ENCODE measurements at places on chromosomes 1 and 21. TPM values are rescaled to one million over a fixed set of nuclear protein-coding genes. Genes with fewer than 3 reads are reported as not detected.
A peak's percentile ranks its signal among the peaks of the same experiment; 100 is the strongest.

DNA sequence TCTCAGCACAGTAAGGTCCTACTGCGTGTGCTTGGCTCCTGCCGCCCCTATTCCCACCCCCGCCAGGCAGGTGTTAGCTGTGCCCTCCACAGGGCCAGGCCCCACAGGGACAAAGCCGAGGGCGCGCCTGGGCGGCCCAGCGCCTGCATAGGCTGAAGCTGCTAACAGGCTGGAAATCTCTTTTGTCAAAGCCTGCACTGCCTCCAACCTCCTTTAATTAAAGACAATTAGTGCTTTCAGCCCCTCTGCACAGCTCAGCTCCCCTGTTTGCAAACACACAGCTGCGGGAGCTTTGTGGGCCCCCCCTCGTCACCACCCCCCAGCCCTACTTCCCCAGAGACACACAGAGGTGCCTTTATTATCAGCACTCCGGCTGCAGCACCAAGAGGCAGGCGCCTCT, 95.9 kb downstream of the EPHB2 start:
- DNase-seq = no peak

GRCh38 chr1:234868296-234869147, 258.5 kb upstream of the IRF2BP2 start:
- DNase-seq = no peak

Gene KCNJ9
- not detected for total RNA-seq

DNA sequence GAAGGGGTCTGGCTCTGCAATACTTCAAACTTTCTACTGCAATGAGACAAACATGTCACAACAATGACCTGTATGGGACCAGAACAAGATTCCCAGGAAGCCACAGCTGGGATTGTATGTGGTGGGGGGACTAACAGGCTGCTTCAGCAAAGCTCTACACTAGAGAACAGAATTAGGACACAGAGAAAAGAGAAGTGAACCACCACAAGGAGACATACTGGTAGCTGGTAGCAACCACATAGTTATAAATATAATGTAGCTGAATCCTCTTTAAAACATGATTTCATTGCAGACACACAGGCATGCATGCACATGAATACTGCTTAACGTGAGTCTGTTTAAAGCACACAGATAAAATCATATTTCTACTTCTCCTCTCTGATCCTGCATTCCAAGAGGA, 3.5 kb upstream of the ILDR2 start:
- no peak for DNase-seq

Gene CXADR
- 5.0 TPM for total RNA-seq

- no peak for DNase-seq
These were observed 138.3 kb downstream of the APP start for GRCh38 chr21:26032263-26032662.

GRCh38 chr1:218211241-218211640, 73.9 kb upstream of the RRP15 start:
- DNase-seq = no peak

Gene DENND1B
- 69.4 TPM for total RNA-seq

- DNase-seq = no peak
These were observed 38.7 kb downstream of the GNPAT start for GRCh38 chr1:231279683-231280082.

DNA sequence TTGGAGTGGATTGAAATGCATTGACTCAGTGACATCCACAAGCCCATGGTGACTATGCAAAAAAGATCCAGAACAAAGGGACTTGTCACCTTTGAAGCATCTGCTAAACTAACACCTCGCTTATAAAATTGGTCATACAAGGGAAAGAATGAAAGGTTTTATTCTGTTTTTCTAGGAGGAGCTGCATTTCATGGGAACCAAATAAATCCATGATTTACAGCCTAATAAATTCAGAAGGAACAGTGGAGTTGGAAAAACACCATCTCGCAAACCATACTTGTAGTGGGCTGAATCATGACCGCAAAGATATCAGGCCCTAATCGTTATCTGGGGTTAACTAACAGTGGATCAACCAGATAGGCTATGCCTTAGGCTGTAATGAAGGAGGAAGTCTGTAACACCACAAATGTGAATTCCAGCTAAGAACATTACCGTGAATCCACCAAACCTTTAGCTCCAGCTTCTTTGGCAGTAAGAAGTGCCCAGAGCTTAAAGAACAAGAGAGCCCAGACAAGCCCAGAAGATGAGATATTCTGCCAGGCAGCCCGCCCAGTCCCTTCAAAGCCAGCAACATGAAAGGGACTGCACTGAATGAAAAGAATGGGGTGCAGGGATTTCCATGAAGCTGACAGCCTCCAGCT, 27.4 kb downstream of the RSPH1 start:
- DNase-seq = peak; percentile 53

Gene GPR25
- total RNA-seq = not detected

- no peak for DNase-seq
These were observed 303.8 kb downstream of the VAV3 start for GRCh38 chr1:107661158-107661557.

Gene ADIPOR1
- total RNA-seq = 65.3 TPM

DNA sequence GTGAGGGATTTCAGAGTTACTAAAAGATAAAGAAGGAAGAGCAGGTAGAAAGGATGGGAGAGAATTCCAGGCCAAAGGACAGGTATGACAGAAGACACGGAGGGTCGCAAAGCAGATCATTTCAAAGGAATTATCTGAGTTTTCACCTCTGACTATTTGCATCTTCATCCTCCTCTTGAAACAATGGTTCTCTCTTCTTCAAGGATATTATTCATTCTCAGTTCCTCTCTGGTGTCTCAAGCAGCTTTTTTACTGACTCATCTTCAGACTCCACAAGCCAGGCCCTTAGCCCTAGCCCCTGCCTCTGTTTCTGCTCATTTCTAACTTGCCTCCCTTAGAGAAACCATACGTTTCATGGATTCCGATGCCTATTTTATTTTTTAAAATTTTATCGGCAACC, 15.0 kb downstream of the DDX59 start:
- DNase-seq = no peak

Gene RNU1-2
- total RNA-seq = under 0.01 TPM

Data from Peyer's patch (tissue), 4 donors.